ENCODE measurements at places on chromosomes 5 and 9.

DNA sequence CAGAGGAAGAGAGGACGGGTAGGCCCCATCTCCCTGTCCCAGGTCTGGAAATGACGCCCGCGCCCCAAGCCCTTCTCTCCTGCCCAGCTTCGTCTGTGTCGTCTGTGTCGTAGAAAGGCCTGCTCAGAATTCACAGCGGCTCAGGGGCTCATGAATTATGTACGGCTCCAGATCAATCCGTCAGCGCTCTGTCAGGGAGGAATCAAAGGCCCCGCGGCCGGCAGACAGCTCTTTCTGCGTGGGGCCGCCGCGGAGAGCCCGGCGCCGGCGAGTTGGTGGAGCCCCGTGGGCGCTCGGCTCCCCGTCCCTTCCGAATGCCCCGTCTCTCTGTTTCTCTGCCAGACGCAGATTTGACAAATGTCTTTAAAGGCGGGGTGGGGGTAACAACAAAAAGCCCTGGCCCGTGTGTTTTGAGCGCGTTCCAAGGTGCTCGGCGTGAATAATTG lies 83.8 kb upstream of the RAPGEF1 start:
- DNase-seq: no peak

GRCh38 chr9:122368642-122369041 lies 2.2 kb upstream of the PTGS1 start:
- no peak for DNase-seq

GRCh38 chr5:13771011-13771571 lies 173.4 kb downstream of the DNAH5 start:
- DNase-seq: no peak

DNA sequence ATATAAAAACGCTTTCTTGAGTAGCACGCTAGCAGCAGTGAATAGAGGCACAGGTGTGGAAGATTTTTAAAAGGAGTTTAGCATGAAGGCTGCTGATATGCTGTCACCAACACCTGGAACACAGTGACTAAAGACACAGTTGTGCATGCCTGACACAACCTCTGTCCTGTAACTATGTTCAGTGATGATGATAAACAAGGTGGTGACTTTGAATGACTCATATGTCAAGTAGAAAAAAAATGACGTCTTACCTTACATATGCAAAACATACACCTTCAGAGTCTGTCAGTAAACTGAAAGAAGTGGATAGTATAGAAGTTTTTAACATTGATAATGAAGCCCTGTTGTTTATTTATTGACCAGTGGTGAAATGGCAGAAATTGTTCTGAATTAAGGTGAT lies 66.2 kb upstream of the ADCY2 start:
- no peak for DNase-seq

GRCh38 chr5:156147261-156147943 lies 179.6 kb upstream of the SGCD start:
- DNase-seq: no peak

DNA sequence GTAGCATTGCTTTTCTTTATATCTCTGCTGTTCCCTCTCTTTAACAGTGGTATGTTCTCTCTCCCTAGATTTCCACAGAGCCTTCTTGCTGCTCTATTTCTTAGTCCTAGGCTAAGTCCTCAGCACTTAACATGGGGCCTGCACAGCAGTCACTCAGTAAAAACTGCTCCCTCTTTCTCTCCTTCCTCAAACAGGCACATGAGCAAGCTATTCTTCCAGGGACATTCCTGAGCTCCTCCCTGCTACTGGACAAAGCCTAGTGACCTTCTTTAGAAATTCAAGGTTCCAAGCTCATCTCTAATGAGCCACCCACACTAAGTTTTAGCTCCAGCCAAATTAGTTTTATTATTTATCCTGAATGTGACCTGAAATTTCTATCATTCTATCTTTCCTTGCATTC lies 39.5 kb downstream of the TRIM32 start:
- no peak for DNase-seq

- no peak for DNase-seq
Observed at GRCh38 chr9:108688676-108689075, 167.1 kb downstream of the ACTL7B start.

DNA sequence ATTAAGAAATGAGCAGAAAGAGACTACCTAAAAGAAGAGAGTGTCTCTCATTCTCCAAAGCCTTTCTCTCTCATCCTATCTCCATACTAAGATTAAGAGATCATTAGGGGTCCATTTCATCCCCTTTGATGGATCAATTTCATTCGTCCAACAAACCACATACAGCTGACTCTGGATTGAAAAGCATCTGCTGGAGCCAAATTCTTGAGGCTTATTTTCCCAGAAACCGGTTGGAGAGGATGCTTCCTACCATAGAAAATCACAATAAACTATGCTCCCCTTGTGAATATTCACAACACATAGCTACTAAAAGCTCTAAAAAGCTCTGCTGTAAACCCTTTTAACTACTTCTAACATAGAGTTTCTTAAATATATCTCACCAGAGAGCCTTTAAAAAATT lies 755.0 kb upstream of the ZNF608 start:
- DNase-seq: no peak

DNA sequence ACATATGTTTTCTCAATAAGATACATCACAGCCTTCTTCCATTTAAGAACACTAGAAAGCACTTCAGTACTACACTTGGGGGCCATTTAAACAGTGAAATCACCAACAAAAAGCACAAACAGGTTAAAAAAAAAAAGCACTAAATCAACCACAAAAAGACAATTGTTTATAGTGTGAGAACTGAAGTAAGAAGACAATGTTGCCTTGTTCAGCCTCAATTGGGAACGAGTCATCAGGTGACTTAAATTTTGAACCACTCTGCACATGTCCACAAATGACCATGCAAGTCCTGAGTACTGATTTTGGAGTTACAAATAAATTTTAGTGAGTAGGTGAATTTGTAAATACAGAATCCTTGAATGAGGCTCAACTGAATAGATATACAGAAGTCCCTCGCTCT lies 37.2 kb upstream of the HNRNPA0 start:
- DNase-seq: no peak

GRCh38 chr5:67887748-67888161 lies 327.8 kb upstream of the PIK3R1 start:
- DNase-seq: no peak

DNA sequence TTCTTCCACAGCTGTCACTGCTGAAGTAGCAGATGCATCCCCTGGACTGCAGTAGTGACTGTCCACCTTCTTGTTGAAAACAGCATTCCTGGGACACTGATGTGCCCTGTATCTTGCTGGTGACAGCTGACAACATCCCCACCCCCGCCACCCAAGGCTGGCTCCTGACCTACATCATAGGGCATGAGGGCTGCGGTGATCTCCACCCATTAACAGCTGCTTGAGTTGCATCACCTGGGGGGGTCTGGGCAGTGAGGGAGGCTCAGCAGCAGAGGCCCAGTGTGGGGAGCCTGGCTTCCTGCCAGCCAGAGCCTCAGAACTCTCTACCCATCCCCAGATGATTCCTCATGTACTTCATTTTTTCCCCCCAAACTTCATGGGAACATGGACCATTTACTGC lies 4.1 kb downstream of the PRUNE2 start:
- DNase-seq: no peak

DNA sequence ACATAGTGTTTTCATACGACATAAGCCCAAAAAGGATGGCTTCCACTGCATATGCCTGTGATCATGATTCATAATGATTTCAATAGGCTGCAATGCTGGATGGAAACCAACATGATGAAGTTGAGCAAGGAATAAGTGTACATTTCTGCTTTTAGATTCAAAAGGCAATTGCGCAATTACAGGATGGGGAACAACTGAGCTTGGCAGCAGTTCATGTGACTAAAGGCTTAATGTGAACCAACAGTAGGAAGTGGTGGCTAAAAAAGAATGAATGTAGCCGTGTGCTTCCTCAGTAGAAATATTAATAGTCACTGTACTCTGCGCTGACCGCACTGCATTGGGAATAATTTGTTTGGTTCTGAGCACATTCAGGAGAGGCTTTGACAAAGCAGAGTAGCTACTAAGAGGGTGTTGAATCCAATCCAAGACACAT lies 51.2 kb downstream of the SLC1A3 start:
- DNase-seq: peak; percentile 84
